ENCODE measurements at places on chromosomes 13 and 19.

DNA sequence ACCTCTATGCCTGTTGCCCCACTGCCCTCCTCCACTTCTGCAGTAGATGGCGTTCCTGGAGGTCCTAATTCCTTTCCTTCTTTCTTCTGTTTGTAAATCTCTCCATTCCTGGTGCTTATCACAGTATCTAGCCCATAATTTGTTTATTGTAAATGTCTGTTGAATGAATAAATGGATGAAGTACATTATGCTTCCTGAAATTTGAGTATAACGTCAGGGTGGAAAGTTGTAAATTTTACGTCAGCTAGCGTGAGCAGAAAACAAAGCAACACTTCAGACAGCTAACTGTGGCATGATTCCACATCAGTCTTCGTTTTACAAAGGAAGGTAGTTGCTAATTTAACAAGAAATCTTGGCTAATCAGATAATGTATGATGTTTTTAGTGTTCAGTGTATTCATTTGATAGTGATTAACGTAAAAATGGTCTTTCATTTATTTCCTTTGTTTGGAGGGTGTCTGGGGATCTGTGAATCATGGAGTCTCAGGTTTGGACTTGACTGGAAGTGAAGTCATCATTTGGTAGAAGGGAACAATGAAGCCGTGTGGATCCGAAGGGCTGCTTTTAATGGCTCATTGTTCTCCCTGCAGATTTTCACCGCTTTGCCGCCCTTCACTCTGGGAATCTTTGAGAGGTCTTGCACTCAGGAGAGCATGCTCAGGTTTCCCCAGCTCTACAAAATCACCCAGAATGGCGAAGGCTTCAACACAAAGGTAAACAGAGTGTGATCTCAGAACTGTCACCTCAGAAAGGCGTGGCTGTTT is 215.1 kb downstream of the SHISA2 start:
- DNase-seq = no peak

DNA sequence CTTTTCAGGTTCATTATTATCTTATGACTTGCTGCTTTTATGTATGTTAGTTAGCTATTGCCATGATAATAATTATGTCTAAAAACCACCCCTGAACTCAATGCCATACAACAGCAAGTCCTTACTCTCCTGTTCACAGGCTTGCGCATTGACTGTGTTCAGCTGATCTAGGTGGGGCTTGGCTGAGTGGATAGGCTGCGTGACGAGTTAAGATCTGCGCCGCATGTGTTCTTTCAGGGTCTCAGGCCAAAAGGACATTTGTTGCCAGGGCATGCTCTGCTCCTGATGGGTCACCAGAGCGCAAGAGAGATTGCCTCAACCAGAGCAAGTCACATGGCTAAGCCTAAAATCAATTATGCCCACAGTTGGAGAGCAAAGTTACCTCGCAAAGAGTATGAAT is 859 bp downstream of the ZNF568 start:
- no peak for DNase-seq

- no peak for DNase-seq
Observed at GRCh38 chr13:46010148-46010547, 42.4 kb downstream of the ZC3H13 start.

- no peak for DNase-seq
Observed at GRCh38 chr19:4929186-4929585, 19.9 kb downstream of the UHRF1 start.

DNA sequence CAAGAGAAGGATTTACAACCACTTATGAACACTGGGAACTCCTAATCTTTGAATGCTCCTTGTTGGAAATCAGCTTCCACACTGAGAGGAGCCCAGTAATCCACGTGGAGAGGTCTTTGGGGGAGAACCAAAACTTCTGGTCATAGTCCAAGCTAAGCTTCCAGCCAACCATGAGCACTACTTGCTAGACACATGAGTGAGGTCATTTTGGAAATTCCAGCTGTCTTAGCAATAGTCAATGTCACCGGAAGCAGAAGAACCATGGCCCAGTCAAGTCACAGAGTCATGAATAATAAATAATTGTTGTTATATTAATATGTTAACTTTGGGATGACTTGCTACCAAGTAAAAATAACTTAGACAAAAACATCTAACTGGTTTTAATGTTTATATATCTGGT is 324.9 kb upstream of the SGCG start:
- no peak for DNase-seq

- peak; percentile 94 for DNase-seq
Observed at GRCh38 chr13:79451500-79451962, 29.4 kb upstream of the NDFIP2 start.

DNA sequence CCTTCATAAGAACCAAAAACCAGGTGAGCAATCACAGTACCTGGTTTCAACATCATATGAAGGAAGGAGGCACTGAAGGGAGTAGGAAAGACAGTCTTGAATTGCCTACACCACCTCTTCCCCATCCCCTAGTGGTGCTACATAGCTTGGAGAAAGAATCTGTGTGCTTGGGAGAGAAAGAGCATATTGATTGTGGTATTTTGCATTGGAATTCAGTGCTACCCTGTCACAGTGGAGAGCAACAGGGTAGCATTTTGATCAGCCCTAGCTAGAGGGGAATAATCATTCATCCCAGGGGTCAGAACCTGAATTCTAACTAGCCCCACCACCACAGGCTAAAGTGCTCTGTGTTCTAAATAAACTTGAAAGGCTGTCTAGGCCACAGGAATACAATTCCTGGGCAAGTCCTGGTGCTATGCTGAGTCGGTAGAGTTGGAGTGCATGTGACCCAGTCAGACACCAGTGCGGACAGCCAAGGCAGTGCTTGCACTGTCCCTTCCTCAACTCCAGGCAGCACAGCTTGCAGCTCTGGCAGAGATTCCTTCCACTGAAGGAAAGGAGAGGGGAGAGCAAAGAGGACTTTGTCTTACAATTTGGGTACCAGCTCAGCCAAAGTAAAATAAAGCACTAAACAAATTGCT is 158.7 kb downstream of the VWA8 start:
- peak; percentile 35 for DNase-seq

GRCh38 chr19:38647966-38648768 is 718 bp downstream of the ACTN4 start:
- no peak for DNase-seq

- DNase-seq = no peak
Observed at GRCh38 chr19:46714444-46715106, 2.3 kb downstream of the PRKD2 start.

- DNase-seq = peak; percentile 2
Observed at GRCh38 chr13:107251341-107251740, 683.4 kb upstream of the ARGLU1 start.

DNA sequence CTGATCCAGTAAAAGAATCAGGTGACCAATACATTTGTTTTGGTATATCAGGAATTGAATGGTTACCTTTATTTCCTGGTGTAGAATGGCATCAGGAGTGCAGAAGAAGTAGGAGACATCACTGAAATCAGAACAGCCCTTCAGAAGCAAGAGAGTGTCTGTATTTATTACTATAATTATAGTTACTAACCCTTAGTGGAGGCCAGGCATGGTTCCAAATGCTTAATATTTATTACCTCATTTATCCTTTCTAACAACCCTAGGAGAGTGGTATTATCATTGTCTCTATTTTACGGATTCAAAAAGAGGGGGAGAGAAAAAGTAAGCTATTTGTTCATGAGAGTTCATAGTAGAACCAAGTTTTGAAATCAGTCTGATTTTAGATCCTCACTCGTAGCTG is 1292.9 kb downstream of the PCDH9 start:
- DNase-seq = no peak

DNA sequence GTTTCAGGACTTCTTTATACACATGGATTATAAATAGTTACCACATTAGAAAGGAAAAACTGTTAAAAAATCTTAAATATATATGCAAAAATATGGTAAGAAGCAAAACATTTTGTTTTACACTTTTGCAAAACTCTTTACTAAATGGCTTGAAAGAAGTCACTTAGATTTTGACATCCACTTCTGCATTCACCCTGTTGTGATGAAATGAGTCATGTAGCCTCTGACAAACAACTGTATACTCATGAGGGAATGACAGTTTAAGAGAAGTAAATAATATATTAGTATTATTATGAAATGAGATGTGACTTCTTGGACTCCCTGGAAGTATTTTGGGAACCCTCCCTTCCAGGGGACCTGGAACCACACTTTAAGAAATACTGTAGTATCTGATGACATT is 275.6 kb downstream of the DACH1 start:
- DNase-seq = no peak

DNA sequence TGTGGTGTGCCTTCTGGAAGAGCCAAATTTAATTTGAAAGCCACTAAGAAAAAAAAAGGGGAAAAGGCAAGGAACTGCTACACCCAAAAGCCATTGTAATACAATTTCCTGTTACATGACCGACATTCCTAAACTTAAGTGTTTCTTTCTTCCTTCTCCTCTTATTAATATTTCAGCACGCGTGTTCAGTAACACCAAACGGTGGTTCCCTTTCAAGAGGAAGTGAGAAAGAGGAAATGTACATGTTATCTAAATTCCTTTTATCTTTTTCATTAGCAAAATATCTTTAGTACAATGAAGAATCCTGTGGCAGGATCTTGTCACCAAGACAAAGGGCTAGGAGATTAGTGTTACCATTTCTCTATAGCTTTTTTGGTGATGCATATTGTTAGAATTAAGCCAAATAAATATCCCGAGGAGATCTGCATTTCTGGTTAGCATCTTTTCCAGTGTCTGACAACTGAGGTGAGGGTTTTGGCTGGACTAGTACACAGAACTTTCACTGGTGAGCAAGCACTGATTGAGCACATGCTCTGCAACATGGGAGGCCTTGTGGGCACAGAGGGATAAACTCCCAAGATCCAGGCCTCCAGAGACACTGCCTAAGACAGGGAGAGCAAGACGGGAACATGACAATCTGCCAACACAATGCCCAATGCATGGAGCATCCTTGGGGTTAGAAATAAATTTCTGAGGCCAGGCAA is 22.1 kb downstream of the LATS2 start:
- DNase-seq = no peak

- no peak for DNase-seq
Observed at GRCh38 chr19:33203529-33203928, 9.4 kb downstream of the LRP3 start.

- DNase-seq = peak; percentile 60
Observed at GRCh38 chr13:79491715-79492114, 10.8 kb downstream of the NDFIP2 start.

- DNase-seq = no peak
Observed at GRCh38 chr13:51999921-52000320, 11.3 kb downstream of the ATP7B start.

GRCh38 chr13:94315188-94315587 is 164.3 kb downstream of the DCT start:
- no peak for DNase-seq

- peak; percentile 95 for DNase-seq
Observed at GRCh38 chr13:98476538-98476966, 100.4 kb downstream of the STK24 start.

GRCh38 chr19:7480222-7480969 is 8.4 kb downstream of the PEX11G start:
- no peak for DNase-seq

DNA sequence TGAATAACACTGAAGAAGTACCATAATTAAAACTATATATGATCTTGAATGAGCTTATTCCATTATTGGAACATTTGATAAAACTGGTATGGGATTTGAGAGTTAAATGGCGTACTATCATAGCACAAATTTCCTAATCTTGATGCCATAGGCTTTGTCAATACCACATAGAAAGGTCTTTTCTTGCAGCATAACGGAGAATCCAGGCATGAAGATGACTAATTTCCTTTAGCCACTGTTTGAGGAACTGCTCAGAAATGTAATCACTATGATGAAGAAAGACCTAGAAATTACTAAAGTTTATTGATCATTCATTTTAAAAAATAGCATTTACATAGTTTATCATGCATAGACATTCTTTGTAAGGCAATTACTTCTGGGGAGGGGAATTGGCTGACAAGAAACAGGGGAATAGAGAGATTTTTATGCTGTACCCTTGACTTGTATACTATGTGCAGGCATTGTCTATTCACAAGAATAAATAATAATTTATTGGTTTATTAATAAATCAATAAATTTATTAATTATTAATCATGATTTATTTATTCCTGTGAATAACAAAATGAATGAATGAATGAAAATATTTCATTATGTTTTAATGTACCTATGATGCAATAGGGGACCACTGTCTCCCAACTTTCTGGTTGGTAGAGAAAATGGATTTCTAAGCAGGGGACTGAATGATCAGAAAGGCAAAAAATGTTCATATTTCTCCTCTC is 2676.6 kb downstream of the PCDH9 start:
- no peak for DNase-seq

DNA sequence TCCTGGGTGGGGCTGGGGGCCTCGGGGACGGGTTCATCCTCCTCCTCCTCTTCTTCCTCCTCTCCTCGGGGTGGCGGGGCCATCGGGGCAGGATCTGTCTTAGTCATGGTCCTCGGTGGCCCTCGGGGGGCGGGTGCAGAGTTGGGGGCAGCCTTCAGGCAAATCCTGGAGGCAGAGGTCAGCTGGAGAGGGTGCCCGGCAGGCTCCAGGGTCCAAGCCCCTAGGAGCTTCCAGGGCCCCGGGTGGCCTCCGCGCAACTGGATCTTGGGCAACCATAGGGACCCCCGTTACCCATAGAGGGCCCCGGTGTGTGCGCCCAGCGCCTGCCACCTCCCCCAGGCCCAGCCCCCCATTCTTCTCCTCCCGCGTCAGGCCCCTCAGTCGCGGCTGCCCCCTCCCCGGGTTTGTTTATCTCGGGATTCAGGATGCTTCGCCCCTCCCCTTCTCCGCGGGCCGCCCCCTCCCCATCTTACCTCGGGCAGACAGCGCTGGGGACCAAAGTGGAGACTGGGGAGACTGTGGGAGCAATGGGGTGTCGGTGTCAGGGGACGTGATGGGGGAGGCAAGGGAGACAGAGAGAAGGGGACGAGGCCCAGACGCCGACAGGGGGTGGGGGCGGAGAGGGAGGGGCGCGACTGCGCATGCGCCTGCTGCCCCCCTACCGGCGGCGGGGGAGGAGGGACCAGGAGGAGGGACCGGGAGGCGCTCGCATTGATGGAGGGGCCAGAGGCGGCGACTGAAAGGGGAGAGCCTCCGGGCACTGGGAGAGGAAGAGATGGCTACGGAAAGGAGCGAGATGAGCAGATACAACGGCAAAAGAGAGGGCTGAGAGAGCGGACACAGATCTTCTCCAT is at the start of gene CLIP3:
TSS of gene CLIP3 (minus strand) at position 623 of the 854 bp plus-strand sequence. CDS start at position 107, 516 bp downstream.
- DNase-seq = peak; percentile 54

DNA sequence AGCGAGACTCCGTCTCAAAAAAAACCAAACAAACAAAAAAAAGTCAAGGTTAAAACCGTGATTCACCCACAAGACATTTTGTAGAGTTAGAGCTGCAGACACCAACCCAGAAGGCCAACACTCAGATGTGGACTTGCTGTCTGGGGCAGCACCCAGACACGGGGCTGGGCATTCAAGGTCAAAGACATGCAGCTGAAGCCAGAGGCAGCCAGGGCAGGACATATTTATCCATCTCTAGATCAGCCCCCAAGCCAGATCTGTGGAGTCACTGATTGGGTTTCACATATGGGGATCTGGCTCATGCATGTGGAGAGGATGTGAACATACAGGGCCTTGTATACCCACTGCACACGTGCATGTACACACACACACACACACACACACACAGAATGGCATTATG is 3.6 kb downstream of the KLK15 start:
- no peak for DNase-seq

- peak; percentile 38 for DNase-seq
Observed at GRCh38 chr19:11821474-11822109, 7.5 kb downstream of the ZNF440 start.
